ENCODE measurements at places on chromosomes 5 and 9.

GRCh38 chr9:116724123-116724522 is 37.0 kb downstream of the TRIM32 start:
- no peak for DNase-seq

- no peak for DNase-seq
Observed at GRCh38 chr9:21856301-21857094, 54.1 kb downstream of the MTAP start.

- no peak for DNase-seq
Observed at GRCh38 chr5:123433596-123433995, 10.4 kb upstream of the CEP120 start.

DNA sequence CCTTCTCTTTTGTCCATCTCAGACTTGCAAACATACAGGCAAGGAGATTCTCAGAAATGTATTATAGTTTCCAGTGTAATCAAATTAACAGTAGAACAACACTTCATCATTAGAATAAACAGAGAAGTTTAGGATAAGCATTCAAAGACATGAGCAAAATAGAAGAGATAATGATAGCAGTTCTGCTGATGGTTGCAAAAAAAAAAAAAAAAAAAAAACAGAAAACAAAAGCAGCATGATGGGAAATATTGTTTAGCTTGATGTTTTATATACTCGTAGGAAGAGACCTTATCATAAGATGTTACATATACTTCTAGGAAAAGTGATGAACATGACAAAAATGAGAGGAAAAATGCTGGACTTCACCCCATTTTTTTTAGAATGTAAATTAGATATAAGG is 1356.2 kb downstream of the MAT2B start:
- no peak for DNase-seq

DNA sequence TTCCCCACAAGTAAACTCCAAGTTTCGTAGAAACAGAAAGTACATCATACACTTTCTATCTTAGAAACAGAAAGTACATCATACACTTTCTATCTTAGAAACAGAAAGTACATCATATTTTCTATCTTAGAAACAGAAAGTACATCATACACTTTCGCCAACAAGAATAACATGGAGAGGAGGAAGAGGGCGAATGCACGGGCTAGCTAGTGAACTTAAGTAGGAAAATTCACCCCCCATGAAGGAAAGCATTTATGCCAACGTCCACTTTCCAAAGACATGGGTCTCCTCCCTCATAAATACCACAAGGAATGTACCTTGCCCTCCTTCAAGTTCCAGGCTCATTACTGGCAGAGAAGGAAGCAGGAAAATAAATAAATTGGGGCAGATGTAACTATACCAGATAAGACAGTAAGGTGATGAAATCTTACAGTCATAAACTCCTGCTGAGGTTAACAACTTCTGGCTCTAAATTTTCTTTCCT is 64.7 kb downstream of the FRMD3 start:
- DNase-seq = no peak

DNA sequence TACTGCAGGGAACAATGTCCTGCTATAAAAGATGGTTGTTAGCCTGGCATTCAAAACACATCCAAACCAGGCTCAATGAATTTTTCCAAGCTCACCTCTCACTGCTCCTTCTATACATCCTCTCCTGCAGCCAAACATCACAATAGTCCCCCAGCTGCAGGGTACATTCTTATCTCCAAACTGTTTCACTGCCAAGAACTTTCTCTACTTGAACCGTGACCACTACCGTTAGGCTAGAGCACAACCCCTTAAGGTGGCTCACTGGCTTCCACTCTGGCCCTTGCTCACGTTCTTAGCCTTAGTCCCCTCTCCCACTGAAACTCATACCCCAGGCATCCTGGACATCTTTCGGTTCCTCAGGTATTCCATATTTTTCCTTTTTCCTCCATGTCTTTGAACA is 29.0 kb upstream of the ANXA6 start:
- no peak for DNase-seq

- DNase-seq = no peak
Observed at GRCh38 chr5:3353561-3353960, 242.1 kb upstream of the IRX1 start.

GRCh38 chr5:73373814-73374510 is 74.6 kb downstream of the FOXD1 start:
- DNase-seq = no peak

DNA sequence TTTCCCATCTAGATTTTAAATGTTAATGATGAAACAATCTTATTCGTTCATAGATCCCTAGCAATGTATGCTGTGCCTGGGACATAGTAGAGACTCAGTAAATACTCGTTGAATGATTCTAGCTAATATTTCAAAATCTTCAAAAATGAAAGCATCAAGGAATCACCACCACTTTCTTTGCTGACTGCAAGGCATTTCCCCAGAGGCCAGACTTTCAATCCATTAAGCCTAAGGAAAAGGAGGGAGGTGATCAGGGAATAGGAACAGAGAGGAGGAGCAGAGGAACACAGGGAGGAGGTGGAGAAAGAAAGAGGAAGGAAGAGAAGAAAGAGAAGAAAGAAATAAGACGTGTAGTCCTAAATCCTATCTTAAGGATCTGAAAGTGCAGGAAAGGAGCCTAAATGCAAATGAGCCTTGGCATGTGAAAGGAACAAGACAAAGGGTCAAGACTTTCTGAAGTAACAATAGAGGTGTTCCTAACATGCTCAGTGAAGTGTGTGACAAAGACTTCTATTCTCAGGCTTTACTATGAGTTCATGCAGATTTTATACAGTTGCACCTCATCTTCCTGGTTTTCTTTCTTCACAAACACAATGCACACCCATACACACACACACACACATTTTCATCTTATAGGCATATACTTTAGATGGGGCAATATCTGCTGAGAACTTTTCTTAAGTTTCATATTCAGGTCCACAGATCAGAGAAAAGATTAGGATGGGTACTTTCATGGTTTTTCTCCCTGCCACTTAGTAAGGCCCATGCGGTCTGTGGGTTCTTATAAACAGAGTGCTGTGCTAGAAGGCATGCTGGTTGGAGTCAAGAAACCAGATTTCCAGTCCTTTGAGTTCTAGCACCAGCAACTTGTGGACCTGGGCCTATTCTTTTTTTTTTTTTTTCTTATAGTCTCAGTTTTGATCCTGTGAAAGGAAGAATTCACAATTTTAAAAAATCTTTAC is 512.2 kb upstream of the TNC start:
- DNase-seq = no peak

- DNase-seq = no peak
Observed at GRCh38 chr5:83683836-83684235, 36.8 kb downstream of the HAPLN1 start.

- no peak for DNase-seq
Observed at GRCh38 chr5:51389288-51389576, 6.0 kb downstream of the ISL1 start.

DNA sequence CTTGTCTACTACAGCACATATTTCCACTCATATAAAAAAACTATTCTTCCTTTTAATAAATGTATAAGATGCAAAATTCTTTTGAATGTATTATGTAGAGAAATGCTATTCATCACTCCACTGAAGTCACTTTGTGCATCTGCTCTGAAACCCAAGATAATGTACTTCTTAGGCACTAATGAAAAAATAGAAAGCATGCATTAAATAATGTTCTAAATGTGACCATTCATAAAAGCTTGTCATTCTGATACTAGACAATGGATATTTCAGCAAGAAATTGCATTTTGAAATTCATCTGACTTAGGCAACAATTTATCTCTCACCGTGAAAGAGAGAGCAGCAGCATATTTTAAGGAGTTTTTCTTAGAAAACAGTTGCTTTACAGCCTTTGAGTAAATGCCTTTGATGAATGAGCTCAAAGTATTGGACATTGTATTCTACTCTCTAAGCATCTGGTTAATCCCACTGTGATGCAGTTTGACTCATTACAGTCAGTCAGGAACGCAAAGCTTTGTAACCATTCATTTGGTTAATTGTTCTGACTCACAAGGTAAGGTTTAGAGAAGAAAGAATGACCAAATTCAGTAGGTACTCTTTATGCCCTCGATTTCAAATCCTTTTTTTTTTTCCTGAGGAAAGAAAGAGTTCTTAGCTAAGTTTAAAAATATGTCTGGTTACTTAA is 2233.8 kb upstream of the C9orf72 start:
- DNase-seq = no peak

DNA sequence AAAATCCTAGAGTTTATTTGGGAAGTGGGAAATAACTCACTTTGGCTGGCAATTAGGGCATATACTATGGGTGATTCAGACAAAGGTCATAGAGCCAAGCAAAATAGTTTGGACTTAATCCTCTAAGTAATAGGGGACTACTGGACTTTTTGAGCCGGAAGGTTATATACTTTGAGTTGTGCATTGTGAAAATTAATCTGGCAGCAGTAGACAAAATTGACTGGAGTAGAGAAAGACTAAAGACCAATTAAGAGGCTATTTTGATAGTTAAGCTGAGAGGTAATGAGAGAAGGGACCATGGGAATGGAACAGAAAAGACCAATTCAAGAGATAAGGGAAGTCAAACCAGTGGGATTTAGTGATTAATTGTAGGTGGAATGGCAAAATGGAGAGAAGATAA is 28.9 kb downstream of the COX7C start:
- no peak for DNase-seq

GRCh38 chr5:173974688-173975239 is 14.2 kb upstream of the C5orf47 start:
- DNase-seq = no peak

DNA sequence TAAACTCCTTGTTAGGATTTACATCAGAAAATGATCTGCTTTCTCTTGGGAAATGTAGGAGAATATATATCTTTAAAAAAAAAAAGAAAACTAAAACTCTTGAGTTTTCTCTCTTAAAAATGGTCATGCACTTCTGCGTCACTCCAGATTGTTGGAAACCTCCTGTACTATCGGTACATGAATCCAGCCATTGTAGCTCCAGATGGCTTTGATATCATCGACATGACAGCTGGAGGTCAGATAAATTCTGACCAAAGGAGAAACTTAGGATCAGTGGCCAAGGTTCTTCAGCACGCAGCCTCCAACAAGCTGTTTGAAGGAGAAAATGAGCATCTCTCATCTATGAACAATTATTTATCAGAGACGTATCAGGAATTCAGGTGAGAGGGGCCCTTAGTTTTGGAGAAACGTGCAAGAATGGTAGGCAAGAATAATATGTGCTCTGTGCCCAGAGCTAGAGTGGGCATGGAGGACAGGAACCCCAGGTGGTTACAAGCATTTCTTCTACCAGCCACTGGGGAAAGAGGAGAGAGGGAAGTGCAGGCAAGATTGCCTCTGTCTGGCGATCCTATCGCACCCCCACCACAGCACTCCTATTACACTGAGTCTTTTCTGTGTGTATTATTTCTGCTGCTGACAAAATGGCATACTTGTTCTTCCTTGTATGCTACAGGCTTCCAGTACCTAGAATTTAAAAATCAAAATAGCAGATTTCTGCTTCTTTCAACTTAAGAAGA is 41.4 kb upstream of the F2R start:
- no peak for DNase-seq

DNA sequence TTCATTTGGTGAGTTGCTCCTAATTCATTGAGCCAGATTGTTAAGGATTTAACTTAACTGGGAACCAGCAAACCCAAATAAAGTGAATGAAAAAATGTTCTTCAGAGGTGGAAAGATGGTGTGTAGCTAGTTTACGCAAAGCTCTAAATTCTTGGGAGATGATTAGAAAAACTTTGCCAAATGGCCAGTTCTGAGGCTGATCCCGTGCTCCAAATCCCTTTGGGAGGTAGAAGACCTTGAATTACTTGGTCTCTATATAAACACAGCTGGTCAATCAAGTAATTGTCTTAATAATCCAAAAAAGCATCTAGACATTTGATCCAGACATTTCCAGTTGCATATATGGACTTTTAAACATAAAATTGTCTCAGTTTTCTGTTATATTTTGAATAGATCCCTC is 11.4 kb downstream of the ACTL7B start:
- no peak for DNase-seq

- no peak for DNase-seq
Observed at GRCh38 chr5:58087123-58087522, 372.8 kb downstream of the PLK2 start.

DNA sequence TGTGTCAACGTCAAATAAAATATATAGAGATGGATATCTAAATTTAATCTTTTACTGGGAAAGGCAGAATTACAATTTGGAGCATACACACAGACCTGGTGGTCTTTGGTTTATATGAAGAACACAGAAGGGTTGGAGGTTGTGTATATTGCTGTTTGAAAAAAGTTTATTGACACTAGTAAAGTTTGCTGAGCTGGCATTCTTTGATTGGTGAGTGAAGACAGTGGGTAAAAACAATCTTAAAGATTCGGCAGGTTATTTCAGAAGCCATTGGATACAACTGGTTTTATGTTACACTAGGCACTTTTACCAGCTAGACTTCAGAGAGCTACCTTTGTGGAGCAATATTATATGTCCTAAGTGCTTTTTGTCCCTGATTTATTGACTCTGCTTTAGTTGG is 27.2 kb downstream of the IZUMO3 start:
- no peak for DNase-seq

- DNase-seq = no peak
Observed at GRCh38 chr9:112605518-112605917, 112.4 kb downstream of the INIP start.

DNA sequence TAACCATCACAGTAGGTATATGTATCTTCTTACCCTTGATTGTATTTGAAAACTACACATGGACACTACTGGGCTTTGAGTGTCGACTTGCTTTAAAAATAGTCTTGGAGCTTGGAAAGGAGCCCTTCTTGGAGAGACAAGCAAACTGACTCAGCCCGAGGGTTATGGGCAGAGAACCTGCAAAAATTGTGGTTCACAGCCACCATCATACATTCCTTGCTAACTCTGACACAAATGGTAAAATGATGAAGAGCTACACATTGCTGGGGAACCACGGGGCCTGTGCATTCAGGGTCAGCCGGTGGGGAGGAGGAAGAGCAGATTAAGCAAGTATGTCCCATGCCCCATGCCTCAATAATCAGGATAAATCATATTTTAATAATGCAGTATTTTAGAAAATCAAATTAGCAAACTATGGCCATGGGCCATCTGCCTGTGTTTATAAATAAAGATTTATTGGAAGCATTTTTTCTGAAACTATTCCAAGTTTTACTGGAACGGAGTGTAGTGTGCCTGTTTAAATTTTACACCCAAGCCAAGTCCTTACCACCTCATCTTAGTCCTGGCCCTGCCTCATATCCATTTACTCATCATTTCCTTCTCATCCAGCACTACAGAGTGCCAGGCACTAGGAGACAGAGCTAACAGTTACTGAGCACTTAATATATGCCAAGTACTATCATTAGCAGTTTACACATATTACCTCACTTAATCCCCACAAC is 195.7 kb downstream of the PALM2AKAP2 start:
- DNase-seq = no peak

GRCh38 chr5:152532714-152533113 is 127.6 kb upstream of the NMUR2 start:
- DNase-seq = no peak

GRCh38 chr5:122078116-122079110 is at the start of gene LOX:
Gene LOX, minus strand, starts transcription at chr5:122078259. Its CDS starts 274 bp downstream, at chr5:122077985.
- no peak for DNase-seq

Data from stimulated activated CD4-positive, alpha-beta T cell treated with anti-CD3 and anti-CD28 coated beads, Interleukin-1b, Interleukin-23, amount 100 ng/mL, for 1 hour (primary cell).